ENCODE measurements at places on chromosomes 5 and 9.

DNA sequence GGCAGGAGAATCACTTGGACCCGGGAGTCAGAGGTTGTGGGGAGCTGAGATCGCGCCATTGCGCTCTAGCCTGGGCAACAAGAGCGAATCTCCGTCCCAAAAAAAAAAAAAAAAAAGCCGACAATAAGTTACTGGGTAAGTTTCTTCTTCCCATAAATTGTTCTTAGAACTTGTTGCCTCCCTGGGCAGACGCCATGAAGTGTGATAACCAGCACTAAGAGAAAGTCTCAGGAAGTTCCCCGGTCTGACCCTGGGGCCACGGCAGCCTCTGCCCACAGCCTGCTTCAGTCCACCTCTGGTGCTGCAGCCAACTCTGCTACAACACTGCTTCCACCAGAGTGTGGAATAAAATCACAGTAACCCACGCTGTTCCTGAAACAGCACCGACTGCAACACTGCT, 19.1 kb downstream of the LPCAT1 start:
- no peak for DNase-seq

DNA sequence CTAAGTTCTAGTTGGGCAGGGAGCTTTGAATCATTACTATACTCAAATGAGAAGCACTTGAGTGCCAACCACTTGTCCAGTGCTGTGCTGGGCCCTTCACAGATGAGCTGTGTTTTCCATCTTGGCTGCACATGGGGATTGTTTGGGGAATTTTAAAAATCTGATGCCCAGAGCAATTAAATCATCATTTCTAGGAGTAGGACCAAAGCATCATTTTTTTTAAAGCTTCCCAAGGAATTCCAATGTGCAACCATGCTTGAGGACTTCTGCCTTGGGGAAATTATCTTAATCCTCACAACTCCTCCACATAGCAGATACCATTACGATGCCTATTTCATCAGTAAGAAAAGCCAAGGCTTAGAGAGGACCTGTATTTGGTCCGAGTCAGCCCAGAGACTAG, 131.4 kb downstream of the TMEM174 start:
- DNase-seq: no peak

DNA sequence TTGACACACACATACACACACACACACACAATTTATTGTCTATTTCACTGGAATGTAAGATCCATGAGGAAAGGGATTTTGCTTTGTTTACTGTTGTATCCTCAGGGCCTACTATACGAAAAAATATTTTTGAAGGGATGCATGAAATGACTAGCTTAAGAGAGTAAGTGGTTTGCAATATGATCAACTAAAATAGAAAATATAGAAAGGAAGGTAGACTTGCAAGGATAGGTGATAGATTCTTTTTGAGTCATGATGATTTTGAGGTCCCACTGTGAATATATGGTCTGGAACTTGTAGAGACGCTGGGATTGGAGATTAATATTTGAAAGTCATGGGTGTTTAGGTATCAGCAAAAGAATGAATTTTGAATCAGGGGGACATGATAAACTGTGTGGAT, 28.9 kb upstream of the OTULIN start:
- DNase-seq: no peak

DNA sequence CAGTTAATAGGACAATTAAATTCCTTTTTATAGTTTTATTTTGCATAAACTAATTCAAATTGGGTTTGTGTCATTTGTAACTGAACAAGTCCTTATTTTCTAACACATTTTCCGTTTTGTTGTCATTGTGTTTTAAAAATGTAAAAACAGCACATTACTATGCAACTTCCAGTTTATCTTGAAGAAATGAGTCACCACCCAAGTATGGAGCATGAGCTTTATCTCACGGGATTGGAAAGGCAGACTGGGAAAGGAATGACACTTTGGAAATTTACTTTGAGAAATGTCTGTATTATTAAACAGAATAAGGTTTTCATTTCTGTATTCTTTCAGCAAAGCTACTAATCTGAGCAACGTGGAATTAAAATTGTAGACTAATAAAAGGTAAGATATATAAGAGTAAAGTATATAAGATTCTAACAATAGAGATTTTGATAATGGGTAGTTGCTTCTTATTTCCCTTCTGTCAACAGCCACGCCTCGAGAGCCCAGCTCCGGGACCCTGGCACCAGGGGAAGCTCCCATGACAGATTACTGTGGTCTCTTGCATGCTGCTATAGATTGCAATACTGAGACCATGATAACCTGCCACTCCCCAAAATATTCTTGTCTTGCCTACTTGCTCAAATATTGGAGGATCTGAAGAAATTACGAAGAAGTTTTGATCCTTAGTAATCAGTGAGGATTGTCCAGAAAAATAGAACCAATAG, 433.1 kb downstream of the CHSY3 start:
- no peak for DNase-seq

Data from NCI-H1417 (cell line).